ENCODE measurements at places on chromosomes 16 and 17. TPM values are rescaled to one million over a fixed set of nuclear protein-coding genes. Genes with fewer than 3 reads are reported as not detected.

GRCh38 chr17:39134878-39135277 lies 16.6 kb downstream of the PLXDC1 start:
- no peaks in the 10 kb centered on the region for H3K36me3 ChIP-seq
- peaks cover 17% of the 10 kb centered on the region for H3K4me1 ChIP-seq
- no peaks in the 10 kb centered on the region for H3K27me3 ChIP-seq
- DNase-seq: no peak
- no peak overlapping the region for H3K27ac ChIP-seq

The RPAIN gene
- 56.3 TPM for total RNA-seq

The CMIP gene
- total RNA-seq: 96.6 TPM

The ITPRIPL2 gene
- total RNA-seq: 142 TPM

The TMIGD1 gene
- not detected for total RNA-seq

GRCh38 chr16:30769379-30770089 lies 7.4 kb downstream of the RNF40 start:
- DNase-seq: no peak
- no peaks in the 10 kb centered on the region for H3K4me1 ChIP-seq
- H3K27ac ChIP-seq: no peak overlapping the region
- H3K4me3 ChIP-seq: no peak overlapping the region
- no peaks in the 10 kb centered on the region for H3K27me3 ChIP-seq
- peaks cover 54% of the 10 kb centered on the region for H3K36me3 ChIP-seq

- no peak for DNase-seq
- H3K27ac ChIP-seq: no peak overlapping the region
- no peaks in the 10 kb centered on the region for H3K27me3 ChIP-seq
- H3K4me3 ChIP-seq: no peak overlapping the region
- no peaks in the 10 kb centered on the region for H3K36me3 ChIP-seq
Measured at GRCh38 chr17:62085511-62086408, 20.7 kb upstream of the MED13 start.

The GALR2 gene
- total RNA-seq: 2.8 TPM

DNA sequence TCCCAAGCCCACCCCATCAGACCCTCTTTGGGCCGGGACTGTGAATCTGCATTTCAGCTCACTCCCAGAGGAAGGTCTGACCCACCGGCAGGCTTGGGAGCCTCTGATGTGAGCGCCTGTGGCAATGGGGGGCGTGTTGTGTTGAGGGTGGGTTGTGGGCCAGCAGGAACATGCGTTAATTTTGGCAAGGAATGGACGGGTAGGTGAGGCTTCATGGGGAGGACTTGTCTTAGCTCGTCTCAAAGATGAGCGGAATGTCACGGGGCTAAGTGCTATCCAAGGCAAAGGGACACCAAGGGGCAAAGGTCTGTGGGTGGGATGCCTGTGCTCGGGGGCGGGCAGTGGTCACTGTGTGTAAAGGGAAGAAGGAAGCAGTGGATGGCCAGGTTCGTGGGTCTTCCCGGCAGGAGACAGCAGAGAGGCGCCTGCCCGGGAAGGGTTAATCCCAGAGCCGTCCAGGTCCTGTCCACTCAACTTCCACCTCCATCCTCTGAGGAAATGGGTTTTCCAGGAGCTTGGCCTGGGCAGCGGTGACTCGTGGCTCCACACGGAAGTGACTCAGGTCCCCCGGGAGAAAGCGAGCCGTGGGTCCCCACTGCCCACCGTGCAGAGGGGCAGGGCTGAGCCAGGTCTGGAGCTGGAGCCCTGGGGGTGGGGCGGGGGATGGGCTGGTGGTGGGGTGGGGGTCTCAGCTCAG lies 17.4 kb downstream of the ADGRG1 start:
- H3K27me3 ChIP-seq: no peaks in the 10 kb centered on the region
- 0 out of 2 replicates have a peak overlapping the region, but pooled peaks have one; percentile 21 for H3K27ac ChIP-seq
- peaks cover 69% of the 10 kb centered on the region for H3K4me1 ChIP-seq
- no peak for DNase-seq

DNA sequence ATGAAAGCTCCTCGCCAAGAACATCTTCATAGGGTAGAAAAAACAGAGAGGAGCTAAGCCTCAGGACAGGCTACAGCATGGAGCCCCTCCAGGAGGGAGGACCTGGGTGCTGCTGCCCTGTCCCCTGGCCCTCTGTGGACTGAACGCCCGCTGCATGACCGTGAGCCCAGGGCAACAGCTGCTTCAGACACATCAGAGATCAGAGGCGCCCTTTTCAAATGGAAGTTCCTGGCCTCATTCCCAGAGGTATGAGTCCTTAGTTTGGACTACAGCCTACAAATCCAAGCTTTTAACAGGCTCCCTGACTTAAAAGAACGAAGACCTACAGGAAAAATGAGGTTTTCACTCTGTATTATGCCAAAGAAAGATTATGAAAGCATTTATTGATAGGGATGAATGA lies 48.5 kb downstream of the ZNF18 start:
- no peaks in the 10 kb centered on the region for H3K36me3 ChIP-seq
- no peaks in the 10 kb centered on the region for H3K27me3 ChIP-seq
- no peak for DNase-seq
- no peak overlapping the region for H3K27ac ChIP-seq
- no peaks in the 10 kb centered on the region for H3K4me1 ChIP-seq

The IKZF3 gene
- total RNA-seq: 0.04 TPM

The MYL4 gene
- not detected for total RNA-seq

DNA sequence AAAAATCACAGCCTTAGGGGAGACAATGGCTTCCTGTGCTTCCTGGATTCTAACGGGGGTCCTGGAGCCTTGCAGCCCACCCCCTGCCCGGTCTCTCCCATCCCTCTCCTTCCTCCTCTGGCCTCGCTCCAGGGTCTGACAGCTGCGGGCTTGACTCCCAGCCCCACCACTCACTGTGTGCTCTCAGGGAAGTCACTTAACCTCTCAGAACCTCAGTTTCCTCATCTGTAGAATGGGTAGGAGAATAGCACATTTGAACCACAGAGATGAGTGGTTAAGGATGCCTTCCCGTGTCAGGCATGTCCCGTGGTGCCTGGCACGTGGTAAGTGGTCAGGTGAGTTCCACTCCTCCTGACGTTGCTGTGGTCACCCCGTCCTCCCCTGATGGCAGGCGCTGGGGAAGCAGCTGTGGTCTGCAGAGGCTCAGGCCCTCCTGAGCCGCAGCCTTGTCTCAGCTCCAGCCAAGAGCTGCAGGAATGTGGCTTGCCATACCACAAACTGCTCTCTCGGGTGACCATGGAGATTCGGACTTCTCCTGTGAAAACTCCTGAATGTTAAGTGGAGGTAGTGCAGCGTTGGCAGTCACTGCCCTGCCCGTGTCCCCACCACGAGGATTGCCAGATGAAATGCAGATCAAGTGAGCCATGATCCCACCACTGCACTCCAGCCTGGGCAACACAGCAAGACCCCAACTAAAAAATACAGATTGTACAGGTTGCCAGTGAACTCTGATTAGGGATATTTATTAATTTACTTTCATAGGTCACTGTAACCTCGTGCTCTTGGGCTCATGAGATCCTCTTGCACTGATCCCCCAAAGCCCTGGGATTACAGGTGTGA lies 85.7 kb downstream of the NT5M start:
- peaks cover 21% of the 10 kb centered on the region for H3K4me1 ChIP-seq
- H3K27me3 ChIP-seq: 0 out of 2 replicates have a peak, but pooled peaks cover 5% of the 10 kb centered on the region
- no peak overlapping the region for H3K27ac ChIP-seq
- H3K36me3 ChIP-seq: no peaks in the 10 kb centered on the region

- H3K27ac ChIP-seq: no peak overlapping the region
- H3K4me3 ChIP-seq: no peak overlapping the region
- peaks cover 12% of the 10 kb centered on the region for H3K27me3 ChIP-seq
- no peaks in the 10 kb centered on the region for H3K4me1 ChIP-seq
Measured at GRCh38 chr17:13569398-13570123, 32.2 kb downstream of the HS3ST3A1 start.

DNA sequence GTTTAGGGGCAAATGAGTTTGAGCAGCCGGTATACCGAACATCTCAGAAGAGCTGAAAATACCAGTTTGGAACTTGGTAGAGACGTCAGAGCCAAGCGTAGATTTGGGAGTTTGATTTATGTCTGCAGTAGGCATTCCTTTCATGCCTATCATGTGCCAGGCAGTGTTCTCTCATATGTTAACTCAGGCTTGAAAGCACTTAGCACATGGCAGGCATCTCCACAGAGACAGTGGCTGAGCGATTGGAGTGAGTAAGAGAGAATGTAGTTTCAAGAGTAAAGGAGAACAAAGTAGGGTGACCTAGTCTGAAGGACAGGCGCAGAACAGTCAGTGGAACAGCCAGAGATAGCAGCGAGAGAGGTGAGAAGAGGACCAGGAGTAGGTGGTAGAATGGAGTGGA lies 207.0 kb downstream of the FTO start:
- no peak for DNase-seq
- no peaks in the 10 kb centered on the region for H3K36me3 ChIP-seq
- no peaks in the 10 kb centered on the region for H3K27me3 ChIP-seq
- H3K4me3 ChIP-seq: no peak overlapping the region

DNA sequence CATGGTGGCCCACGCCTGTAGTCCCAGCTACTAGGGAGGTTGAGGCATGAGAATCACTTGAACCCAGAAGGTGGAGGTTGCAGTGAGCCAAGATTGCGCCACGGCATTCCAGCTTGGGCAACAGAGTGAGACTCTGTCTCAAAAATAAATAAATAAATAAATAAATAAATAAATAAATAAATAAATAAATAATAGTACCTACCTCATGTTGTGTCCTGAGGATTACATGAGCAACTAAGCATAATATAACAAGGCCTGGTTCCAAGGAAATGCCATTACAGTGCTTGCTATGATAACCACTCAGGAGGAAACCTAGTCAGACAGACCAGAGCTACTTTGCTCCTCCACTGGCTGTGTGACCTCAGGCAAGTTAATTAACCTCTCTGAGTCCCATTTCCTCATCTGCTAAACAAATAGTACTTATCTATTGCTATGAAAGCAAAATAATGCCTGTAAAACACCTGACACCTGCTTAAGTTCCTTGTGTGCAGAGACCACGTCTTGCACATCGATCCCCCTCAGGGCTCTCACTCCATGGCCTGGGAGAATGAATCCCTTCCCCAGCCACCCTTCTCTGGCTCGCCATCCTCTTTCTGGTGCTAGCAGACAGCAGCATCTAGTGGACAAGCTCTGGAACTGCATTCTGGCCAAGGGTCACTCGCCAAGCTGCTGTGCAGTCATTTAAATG lies 7.5 kb downstream of the EPOP start:
- H3K27me3 ChIP-seq: no peaks in the 10 kb centered on the region
- peaks cover 7% of the 10 kb centered on the region for H3K4me1 ChIP-seq
- H3K4me3 ChIP-seq: no peak overlapping the region

The SRSF1 gene
- 210 TPM for total RNA-seq

DNA sequence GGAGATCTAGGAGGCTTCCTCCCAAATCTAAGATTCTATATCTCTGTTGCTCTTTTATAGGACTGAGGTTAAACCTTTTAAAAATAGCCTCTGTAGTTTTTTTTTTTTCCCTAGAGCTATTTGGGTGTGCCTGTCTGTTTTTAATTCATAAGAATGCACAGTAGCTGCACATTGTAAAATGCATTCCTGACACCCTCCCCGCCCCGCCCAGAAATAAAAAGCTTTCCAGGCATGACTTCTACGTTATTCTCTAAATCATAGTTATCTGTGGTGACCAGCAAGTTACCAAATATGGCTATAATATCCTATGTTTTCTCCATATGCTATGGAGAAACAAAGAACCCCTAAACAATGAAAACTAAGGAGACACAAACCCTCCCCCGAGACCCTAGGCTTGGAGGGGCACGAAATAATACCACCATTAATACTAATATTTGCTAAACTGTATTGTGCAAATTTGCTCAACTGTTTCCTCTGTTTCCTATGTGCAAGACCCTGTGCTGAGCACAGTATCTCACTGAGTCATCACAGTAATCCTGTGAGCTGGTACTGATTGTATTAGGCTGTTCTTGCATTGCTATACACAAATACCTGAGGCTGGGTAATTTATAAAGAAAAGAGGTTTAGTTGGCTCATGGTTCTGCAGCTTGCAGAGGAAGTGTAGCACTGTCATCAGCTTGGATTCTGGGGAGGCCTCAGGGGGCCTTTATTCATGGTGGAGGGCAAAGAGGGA lies 388.3 kb downstream of the CA10 start:
- H3K27me3 ChIP-seq: no peaks in the 10 kb centered on the region
- H3K36me3 ChIP-seq: no peaks in the 10 kb centered on the region
- H3K4me3 ChIP-seq: no peak overlapping the region
- H3K4me1 ChIP-seq: no peaks in the 10 kb centered on the region

GRCh38 chr17:34245351-34245905 lies 9.7 kb upstream of the CCL2 start:
- H3K4me3 ChIP-seq: no peak overlapping the region
- H3K27ac ChIP-seq: no peak overlapping the region
- peaks cover 8% of the 10 kb centered on the region for H3K27me3 ChIP-seq
- no peaks in the 10 kb centered on the region for H3K36me3 ChIP-seq
- no peak for DNase-seq
- H3K4me1 ChIP-seq: no peaks in the 10 kb centered on the region

The RPL23 gene
- 1,146 TPM for total RNA-seq

DNA sequence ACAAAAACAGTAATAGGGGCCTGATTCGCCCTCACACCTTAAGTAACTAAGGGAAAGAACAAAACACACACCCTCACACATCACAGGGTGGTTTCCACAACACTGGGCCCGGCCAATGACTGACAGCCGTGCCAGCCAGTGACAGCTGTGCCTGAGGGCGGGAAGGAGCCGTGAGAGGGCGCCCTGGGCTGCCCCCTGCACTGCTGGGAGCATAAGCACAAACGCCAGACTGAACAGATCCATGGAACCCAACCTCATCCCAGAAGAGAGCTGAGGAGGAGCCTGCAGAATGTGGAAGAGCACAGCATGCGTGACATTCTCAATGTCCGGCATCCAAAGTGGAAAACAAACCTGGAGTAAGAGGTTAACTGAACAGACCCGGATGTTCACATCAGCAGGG lies 16.0 kb downstream of the CSNK1D start:
- H3K27me3 ChIP-seq: no peaks in the 10 kb centered on the region
- H3K4me1 ChIP-seq: no peaks in the 10 kb centered on the region
- H3K36me3 ChIP-seq: peaks cover 17% of the 10 kb centered on the region

The PRSS8 gene
- 154 TPM for total RNA-seq

The RPS2 gene
- total RNA-seq: 3,808 TPM

The ZG16 gene
- total RNA-seq: 0.26 TPM

- no peaks in the 10 kb centered on the region for H3K4me1 ChIP-seq
- H3K4me3 ChIP-seq: no peak overlapping the region
- no peaks in the 10 kb centered on the region for H3K36me3 ChIP-seq
- 0 out of 2 replicates have a peak, but pooled peaks cover 4% of the 10 kb centered on the region for H3K27me3 ChIP-seq
- no peak for DNase-seq
- no peak overlapping the region for H3K27ac ChIP-seq
Measured at GRCh38 chr16:17804857-17805256, 334.1 kb upstream of the XYLT1 start.

DNA sequence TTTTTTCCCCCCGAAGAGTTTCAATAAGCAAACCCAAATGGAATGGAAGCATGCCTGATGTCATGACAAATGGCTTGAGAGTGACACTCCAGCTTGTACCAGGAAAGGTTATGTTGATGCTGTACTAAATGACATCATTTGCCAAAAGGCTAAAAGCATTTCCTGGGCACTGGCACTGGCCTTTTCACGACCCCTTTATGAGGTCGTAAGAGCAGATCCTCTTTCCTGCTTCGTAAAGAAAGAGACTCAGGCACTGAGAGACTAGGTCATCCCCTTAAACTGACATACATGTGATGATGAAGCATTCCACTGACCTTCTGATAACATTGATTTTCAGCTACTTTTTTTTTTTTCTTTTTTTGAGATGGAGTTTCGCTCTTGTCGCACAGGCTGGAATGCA lies 30.5 kb downstream of the CEP295NL start:
- no peaks in the 10 kb centered on the region for H3K27me3 ChIP-seq
- H3K4me1 ChIP-seq: peaks cover 34% of the 10 kb centered on the region

The WSCD1 gene
- total RNA-seq: not detected

GRCh38 chr17:39195568-39196160 lies 1.8 kb downstream of the CACNB1 start:
- no peak overlapping the region for H3K4me3 ChIP-seq
- H3K27me3 ChIP-seq: no peaks in the 10 kb centered on the region
- DNase-seq: peak; percentile 54
- H3K4me1 ChIP-seq: peaks cover 17% of the 10 kb centered on the region
- H3K27ac ChIP-seq: no peak overlapping the region

Data from PC-9 (cell line).